ENCODE measurements at places on chromosomes 2 and 18. TPM values are rescaled to one million over a fixed set of nuclear protein-coding genes. Genes with fewer than 3 reads are reported as not detected.

The DYSF gene
- 1.6 TPM for total RNA-seq

The RAB6D gene
- not detected for total RNA-seq

- no peaks in the 10 kb centered on the region for H3K4me1 ChIP-seq
- no peak overlapping the region for H3K27ac ChIP-seq
- H3K4me3 ChIP-seq = no peak overlapping the region
- H3K27me3 ChIP-seq = peaks cover 30% of the 10 kb centered on the region
- H3K36me3 ChIP-seq = no peaks in the 10 kb centered on the region
Observed at GRCh38 chr2:176414641-176415040, 145.4 kb downstream of the MTX2 start.

GRCh38 chr2:32358111-32358482 lies 1.3 kb downstream of the BIRC6 start:
- peak overlapping the region; percentile 90 for H3K27ac ChIP-seq
- H3K4me3 ChIP-seq = peak overlapping the region; percentile 89
- H3K27me3 ChIP-seq = no peaks in the 10 kb centered on the region
- H3K4me1 ChIP-seq = peaks cover 42% of the 10 kb centered on the region

DNA sequence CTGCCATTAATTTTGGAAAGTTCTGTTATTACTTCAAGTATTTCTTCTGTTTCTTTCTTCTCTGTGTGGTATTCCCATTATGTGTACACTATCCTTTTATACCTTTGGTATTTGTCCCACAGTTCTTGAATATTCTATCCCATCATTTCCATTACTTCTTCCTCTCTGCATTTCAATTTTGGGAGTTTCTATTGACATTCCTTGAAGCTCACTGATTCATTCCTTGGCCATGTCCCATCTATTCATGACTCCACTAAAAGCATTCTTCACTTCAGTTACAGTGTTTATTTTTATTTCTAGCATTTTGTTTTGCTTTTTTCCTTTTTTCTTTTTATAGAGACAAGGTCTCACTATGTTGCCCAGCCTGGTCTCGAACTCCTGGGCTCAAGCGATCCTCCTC lies 30.3 kb downstream of the PROC start:
- no peak overlapping the region for H3K4me3 ChIP-seq
- H3K27ac ChIP-seq = no peak overlapping the region
- DNase-seq = no peak

GRCh38 chr2:185208261-185208660 lies 530.3 kb upstream of the FSIP2 start:
- H3K4me1 ChIP-seq = no peaks in the 10 kb centered on the region
- H3K36me3 ChIP-seq = no peaks in the 10 kb centered on the region
- no peak overlapping the region for H3K27ac ChIP-seq
- no peaks in the 10 kb centered on the region for H3K27me3 ChIP-seq
- no peak overlapping the region for H3K4me3 ChIP-seq

DNA sequence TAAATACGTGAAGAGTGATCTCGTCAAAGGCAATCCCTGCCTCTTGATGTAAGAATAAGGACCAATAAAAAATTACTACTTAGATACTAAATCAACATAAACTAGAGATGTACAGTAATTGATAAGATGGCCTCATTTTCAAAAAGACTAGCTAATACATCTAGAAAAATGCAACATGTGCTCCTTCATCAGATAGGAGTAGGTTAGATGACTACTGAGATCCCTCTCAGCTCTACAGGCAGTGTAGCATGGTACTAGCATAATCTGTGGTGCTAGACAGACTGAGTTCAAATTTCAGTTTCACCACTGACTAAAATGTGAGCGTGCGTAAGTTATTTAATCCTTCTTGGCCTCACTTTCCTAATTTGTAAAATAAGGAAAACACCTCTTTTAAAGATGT lies 82.6 kb upstream of the FRZB start:
- H3K27ac ChIP-seq = no peak overlapping the region
- peaks cover 8% of the 10 kb centered on the region for H3K4me1 ChIP-seq
- DNase-seq = no peak

GRCh38 chr2:11242542-11243174 lies 87.4 kb downstream of the SLC66A3 start:
- no peak for DNase-seq
- no peaks in the 10 kb centered on the region for H3K27me3 ChIP-seq
- H3K27ac ChIP-seq = no peak overlapping the region
- H3K36me3 ChIP-seq = no peaks in the 10 kb centered on the region

DNA sequence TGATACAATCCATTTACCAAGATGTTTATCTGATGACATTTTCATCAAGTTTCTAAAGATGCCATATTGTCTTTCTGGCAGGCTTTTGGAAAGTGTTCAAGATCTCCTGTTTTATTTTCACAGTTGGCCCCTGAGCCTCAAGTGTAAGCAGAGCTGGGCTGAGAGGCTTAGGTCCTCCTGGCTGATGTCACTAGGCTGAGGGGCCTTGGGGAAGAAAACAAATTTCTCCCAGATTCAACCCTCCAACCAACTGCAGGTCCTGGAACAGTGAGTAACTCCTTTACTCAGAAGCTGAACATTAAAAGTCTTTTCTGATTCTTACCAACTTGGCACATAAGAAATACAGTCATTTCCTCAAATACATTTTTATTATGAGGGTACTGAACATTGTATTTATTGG lies 14.9 kb upstream of the IL1RL1 start:
- no peak overlapping the region for H3K4me3 ChIP-seq
- no peaks in the 10 kb centered on the region for H3K36me3 ChIP-seq
- H3K4me1 ChIP-seq = peaks cover 78% of the 10 kb centered on the region
- no peak for DNase-seq

All from activated T-cell treated with anti-CD3 and anti-CD28 coated beads, Interleukin-2, amount 50 U/mL, for 72 hours (primary cell).